Brain pericyte (primary cell): ENCODE measurements at places on chromosomes 12 and 14.

- DNase-seq, result no peak
Observed at GRCh38 chr14:75156901-75157300, 19.5 kb downstream of the TMED10 start.

DNA sequence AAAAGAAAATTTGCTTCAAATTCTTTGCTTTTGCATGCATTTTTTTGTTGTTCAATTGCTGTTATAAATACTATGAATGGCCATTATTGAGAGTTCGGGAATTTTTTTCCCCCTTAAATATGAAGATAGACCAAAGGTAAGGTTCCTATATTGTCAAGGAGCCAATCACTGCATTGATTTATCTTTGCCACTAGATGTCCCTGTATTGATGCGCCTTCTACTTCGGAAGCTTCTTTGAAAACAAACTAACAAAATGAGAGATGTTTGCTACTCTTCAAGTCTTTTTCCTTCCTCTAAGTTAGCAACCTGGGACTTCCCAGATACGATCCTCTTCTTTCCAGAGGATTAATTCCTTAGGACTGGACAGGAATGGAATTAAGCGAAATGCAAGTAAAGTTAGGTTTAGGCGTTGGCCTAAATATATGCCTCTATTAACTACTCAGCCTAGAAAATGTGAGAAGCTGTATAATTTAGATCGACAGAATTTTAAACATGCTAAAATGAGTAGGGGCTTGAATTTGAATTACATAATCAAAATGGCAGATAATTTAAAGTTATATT is 318.1 kb downstream of the AEBP2 start:
- no peak for DNase-seq

DNA sequence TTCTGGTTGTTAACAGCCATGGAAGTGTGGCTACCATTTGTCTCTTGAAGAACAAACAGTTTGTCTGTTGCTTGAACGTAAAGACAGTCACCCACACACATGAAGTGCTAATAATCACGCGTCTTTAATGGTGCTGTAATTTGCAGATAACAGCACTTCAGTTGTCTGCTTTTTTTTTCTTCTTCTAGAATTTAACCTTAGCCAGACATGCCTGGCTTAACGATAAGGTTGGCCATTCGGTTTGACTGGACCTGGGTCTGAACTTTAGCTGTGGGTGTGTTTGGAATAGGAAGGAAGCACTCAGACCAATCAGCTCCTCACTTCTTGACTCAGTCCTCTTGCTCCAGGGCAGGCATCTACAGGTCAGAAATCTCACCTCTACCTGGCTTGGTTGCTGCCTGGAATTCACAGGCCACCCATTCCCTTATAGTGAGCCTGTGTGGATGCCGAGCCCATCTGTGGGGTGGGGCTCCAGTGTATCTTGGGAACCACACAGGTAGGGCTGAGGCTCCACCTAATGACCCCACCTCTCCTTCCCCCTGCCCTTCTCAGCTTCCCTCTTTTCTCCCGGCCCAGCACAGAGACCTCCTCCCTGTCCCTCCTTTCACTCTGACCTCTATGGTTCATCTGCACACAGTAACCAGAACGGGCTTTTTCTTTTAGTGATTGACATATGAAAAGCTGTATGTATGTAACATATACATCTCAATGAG is 246.4 kb upstream of the PWP1 start:
- DNase-seq, result no peak

DNA sequence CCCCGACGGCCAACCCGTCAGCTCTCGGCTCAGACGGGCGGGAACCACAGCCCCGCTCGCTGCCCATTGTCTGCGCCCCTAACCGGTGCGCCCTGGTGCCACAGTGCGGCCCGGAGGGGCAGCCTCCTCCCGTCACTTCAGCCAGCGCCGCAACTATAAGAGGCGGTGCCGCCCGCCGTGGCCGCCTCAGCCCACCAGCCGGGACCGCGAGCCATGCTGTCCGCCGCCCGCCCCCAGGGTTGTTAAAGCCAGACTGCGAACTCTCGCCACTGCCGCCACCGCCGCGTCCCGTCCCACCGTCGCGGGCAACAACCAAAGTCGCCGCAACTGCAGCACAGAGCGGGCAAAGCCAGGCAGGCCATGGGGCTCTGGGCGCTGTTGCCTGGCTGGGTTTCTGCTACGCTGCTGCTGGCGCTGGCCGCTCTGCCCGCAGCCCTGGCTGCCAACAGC is at the start of gene WNT1:
Gene WNT1, plus strand, starts transcription at position 32 of the 450 bp plus-strand sequence. Its CDS starts 329 bp downstream, at position 361.
- no peak for DNase-seq

DNA sequence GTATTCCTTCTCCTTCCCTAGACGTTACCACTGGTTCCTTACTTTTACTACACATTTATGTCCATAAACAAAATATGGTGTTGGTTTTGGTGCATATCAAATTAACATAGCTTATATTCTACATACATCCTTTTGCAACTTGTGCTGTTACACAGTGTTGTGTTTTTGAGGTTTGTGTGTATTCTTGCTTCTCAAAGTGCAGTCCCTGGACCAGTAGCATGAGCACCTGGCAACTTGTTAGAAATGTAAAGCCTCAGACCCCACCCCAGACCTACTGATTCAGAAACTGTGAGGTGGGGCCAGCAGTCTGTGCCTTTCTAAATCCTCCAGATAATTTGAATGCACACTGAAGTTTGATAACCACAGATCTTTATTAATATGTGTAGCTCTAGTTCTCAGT is 65.9 kb downstream of the RNFT2 start:
- DNase-seq, result no peak

DNA sequence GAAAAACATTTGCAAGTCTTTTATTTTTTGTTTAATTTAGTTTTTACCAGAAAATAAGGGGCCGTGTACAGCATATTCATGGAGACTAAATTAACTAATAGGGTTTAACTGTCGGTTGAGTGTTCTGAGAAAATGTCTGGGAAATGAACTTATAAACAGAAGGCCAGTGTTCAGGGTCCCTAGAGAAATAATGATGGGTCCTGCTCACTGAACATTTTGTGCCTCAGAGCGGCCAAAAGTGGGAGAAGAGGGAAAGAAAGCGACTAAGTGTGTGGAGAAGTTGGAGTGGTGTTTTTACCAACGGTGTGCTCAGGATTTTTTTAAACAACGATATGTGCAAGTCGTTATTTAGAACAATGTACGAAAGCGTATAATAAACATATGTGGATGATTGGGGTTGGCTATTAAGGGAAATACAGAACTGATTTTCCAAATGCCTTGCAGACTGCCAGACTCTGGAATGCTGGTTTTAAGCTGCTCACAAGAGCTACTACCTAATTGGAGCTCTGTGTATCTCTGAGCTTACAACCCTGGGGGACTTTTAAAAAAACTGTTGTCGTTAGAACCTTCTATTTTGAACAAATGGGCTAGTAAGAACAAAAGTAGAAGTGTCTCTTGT is 166.7 kb downstream of the SLC38A4 start:
- no peak for DNase-seq

GRCh38 chr12:8080120-8080519 is 2.0 kb upstream of the NECAP1 start:
- no peak for DNase-seq

- DNase-seq, result no peak
Observed at GRCh38 chr12:55636116-55636655, 506 bp upstream of the OR10P1 start.

- no peak for DNase-seq
Observed at GRCh38 chr12:80589077-80589476, 118.4 kb upstream of the MYF6 start.

DNA sequence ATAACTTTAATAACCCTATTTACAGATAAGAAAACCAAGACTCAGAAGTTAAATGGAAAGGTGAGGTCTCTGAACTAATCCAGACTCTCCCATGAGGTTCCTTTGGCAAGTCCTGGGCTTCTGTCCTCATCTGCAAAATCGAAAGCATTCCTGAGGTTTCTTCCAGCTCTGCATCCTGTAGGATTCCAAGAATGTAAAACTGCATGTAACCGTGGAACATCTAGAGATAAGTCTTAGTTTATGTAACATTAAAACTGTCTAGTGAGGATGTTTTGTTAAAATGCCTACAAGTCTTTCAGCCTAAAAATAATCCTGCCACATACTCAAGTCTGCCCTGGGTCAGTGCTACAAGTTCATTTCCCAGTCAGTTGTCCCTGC is 7.3 kb upstream of the ITFG2 start:
- no peak for DNase-seq

GRCh38 chr12:119463211-119463926 is 128.8 kb downstream of the CCDC60 start:
- DNase-seq, result no peak

GRCh38 chr12:127396734-127397133 is 870.2 kb upstream of the TMEM132C start:
- DNase-seq, result no peak

GRCh38 chr14:64849940-64850339 is 29.8 kb downstream of the SPTB start:
- no peak for DNase-seq

GRCh38 chr12:29317556-29318363 is 63.2 kb downstream of the ERGIC2 start:
- no peak for DNase-seq

DNA sequence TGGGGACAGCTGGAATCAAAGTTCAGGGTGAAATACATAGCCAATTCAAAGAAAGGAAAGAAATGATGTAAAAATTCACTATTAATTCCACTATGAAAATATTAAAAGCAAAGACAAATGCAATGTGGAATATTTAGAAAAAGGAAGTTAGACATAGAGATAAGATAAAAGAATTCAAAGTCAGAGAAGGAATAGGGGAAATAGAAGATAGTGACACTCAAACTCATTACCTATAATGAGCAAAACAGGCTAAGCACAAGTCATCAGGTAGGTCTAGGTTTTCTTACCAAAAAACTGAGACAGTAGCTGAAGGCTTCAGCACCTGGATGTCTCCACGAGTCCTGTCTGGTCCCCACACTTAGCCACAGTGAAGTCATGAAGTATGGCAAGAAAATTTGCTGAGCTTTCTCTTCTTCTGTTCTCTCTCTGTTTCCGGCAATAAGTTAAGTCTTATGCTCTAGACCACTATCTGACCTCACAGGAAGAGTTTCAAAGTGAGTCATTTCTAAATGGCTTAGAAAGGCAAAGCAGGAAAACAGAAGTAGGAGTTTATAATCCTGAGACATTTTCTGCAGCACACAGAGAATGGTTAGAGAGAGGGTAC is at the start of gene C3AR1:
Gene C3AR1, minus strand, starts transcription at position 369 of the 604 bp plus-strand sequence. CDS start 6,174 bp downstream, outside the sequence.
- DNase-seq, result no peak

DNA sequence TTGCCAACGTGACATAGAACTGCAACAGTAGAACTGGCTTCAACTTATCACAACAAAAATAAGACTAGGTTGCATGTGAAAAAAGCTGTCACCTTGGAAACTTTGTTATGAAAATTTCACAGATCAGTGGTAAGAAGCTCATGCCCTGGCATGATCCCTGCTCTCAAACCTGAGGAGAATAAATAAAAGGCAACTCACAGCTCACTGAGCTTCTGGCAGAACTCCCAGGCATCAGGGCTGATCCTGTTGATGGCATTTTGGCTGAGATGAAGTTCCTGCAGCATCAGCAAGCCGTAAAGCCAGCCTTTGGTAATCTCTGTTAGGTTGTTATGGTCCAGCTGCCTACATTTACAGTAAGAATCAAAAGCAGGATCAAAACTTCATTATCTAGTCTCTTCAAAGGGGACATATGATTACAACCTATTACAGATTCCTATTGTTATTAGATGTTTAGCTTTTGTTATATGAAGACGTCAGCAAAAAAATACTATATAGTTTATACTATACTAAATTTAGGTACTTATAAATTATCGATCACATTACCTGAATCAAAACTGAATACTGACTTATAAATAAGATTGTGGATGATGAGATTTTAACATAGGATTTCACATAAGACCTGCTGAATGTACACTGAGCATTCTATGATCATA is 32.0 kb downstream of the LRIG3 start:
- DNase-seq, result peak; percentile 55

- DNase-seq, result no peak
Observed at GRCh38 chr12:5254703-5255102, 177.2 kb upstream of the NTF3 start.

DNA sequence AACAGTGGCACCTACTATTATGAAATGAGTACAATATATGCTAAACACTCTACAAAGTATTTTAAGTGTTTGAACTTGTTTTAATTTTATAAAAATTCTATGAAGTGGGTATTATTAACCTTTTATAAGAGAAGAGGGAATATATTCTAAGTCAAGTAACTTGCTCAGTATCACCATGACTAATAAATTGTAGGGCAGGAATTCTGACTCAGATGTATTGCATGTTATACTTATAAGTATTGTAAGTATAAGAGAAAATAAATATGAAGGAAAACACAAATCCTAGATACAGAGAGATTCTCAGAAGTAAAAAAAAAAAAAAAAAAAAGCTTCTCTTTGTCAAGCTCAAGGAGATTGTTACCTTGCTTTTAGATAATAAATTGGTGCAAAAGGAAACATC is 893.2 kb downstream of the SLC16A7 start:
- DNase-seq, result no peak

DNA sequence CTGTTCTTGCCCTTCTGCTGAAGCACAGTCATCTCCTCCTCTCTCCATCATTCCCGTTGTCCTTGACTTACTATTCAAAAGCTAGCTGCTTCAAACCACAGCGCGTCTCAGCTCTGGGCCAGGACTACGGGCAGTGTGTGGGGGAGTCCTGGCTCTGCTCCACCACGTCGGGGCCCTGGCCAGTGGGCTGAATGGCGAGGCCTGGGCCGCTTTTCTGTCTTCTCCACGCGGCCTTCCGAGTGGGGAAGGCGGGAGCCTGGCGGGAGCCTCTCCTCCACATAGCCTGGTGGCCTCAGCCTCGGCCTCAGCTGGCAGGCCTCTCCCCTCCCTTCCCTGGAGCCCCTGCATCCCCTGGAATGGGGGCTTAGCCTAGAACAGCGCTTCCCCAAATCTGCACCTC is 16.5 kb downstream of the ANKRD9 start:
- DNase-seq, result no peak

DNA sequence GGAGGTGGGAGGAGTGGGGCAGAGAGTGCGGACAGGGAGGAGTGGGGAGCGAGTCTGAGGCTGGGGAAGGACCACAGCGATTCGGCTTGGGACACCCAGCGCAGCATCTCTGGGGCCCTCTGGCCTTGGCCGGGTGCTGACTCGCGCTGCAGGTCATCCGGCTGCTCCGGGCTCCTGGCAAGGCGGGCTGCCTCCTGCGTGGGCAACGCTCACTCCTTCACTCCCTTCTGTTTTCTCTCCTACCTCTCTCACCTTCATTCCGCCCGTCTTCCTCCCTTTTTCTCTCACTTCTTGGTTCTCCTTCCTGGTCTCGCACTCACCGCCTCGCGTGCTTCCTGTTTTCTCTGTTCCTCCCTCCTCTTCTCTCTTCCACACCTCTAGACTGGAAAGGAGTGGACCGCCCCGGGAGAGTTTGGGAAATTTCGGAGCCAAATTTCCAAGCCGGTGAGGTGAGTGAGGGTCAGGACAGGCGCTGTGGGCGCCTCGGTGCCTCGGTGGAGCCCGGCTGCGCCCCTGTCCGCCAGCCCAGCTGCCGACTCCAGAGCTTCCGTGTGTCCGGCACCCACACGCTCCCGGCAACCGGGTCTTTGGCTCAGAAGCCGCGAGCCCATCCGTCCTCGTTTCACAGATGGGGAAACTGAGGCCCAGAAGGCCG is 86.7 kb downstream of the B4GALNT3 start:
- DNase-seq, result no peak

- DNase-seq, result no peak
Observed at GRCh38 chr14:27127838-27128237, 530.0 kb upstream of the NOVA1 start.

- no peak for DNase-seq
Observed at GRCh38 chr12:76637807-76638206, 78.2 kb upstream of the OSBPL8 start.
